ENCODE measurements at places on chromosomes 5 and 9.

- DNase-seq: no peak
Measured at GRCh38 chr5:1726469-1726865, 73.2 kb downstream of the MRPL36 start.

DNA sequence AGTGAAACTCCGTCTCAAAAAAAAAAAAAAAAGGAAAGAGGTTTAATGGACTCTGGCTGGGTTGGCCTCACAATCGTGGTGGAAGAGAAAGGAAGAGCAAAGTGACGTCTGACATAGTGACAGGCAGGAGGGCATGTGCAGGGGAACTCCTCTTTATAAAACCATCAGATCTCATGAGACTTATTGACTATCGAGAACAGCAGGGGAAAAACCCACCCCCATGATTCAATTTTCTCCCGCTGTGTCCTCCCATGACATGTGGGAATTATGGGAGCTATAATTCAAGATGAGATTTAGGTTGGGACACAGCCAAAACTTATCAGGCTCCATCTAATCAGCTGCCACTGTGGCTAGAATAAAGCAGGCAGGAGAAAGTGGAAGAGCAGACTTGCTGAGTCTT lies 610.4 kb upstream of the NUDT12 start:
- no peak for DNase-seq

GRCh38 chr9:87593359-87593980 lies 95.8 kb downstream of the DAPK1 start:
- no peak for DNase-seq

DNA sequence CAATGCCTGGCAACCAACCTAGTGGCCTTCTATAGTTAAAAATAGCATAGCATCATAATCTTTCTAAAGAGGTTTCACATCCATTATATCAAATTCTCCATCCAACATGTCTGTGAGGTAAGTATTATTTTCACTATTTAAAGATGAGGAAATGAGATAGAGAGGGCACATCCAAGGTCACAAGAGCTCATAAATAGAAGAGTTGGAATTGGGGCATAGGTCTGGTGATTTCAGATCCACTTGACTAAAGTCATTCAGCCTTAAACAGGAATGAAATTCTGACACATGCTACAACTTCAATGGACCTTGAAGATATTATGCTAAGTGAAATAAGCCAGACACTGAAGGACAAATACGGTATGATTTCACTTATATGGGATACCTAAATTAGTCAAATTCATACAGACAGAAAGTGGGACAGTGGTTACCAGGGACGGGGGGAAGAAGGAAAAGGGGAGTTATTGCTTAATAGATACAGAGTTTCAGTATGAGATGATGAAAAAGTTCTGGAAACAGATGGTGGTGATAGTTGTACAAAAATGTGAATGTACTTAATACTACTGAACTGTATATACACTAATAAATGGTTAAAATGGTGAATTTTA lies 259.6 kb upstream of the NR4A3 start:
- DNase-seq: no peak

DNA sequence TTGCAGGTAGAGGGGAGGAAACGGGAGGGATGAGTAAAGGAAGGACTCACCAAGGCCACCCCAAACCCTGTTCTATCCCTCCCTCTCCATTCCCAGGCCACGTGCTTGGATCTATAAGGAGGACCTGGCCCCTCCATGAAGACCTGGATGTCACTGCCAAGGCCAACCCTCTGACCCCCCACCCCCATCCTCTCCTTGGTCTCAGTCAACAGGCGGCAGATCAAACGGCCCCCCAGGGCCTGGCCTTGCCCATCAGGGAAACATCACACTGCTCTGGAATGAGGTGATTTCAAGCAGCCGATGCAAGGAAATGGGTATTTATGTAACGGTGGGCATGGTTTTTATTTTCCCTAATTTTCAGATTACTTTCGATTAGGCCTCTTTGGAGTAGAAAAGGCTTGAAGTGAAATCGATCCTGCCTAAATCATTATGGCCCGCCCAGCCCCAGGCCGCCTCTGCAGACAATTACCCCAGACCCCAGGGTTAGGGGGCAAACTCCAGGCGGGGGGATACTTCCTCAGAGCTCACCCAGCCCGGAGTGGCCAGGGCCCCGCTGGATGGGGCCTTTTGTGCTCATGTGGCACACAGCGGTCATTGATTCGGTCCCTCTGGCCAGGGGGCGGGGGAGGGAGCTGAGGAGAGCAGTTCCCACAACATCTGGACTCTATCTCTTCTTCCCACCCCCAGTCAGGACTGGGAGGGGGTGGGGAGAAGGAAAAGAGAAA lies 125.3 kb downstream of the PHF2 start:
- DNase-seq: no peak

GRCh38 chr9:95505717-95506427 lies 10.9 kb downstream of the PTCH1 start:
- DNase-seq: no peak

DNA sequence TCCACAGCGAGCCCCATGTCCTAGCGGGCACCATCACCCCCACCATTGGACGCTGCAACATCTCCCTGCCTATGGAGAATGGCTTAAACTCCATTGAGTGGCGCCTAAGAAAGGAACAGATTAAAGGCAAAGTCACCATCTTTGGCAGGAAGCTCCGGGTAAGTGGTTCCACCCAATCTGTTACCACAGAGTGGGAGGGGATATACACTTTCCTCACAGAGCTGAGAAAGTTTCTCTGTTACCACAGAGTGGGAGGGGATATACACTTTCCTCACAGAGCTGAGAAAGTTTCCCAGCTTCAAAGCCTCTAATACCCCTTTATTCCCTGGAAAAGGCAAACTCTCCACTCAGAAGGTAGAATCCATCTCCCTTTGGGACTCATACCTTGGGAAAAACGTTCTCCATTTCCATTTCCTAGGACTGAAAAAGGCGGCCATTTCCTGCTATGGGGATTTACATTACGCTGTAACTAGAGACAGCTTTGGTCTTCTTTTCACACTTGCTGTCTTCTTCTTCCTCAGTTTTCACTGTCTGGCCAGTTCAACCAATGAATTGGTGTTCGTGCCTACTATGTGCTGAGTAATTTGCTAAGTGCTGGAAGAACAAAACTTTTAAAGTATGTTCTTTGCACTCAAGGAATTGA lies 63.4 kb upstream of the WWC1 start:
- no peak for DNase-seq

GRCh38 chr5:54249210-54250028 lies 61.0 kb downstream of the ARL15 start:
- no peak for DNase-seq

- no peak for DNase-seq
Measured at GRCh38 chr5:56852228-56853000, 37.1 kb downstream of the MAP3K1 start.

- no peak for DNase-seq
Measured at GRCh38 chr5:71576241-71576640, 10.9 kb upstream of the MCCC2 start.

DNA sequence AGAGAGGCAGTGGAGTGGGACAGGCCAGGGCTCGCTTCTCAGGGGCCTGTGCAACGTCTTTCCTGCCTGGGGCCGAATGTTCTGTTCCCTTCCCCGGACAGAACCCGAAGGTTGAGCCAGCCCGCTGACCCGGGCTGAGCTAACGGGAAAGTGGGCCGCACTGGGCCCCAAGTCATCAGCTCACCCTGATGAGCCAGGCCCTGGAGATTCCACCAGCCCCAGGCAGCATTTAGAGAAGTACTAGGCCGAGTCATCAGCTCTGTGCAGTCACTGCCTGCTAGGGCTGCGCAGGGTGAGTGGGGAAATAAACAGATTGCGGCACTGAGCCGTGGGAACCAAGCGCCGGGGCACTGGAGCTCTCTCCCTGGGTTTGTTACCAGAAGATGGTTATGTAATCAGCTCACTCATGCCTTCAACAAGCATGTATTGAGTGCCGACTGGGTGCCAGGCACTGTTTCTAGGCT lies 29.1 kb upstream of the DUSP1 start:
- no peak for DNase-seq

- DNase-seq: no peak
Measured at GRCh38 chr5:172364773-172365172, 81.2 kb upstream of the UBTD2 start.

DNA sequence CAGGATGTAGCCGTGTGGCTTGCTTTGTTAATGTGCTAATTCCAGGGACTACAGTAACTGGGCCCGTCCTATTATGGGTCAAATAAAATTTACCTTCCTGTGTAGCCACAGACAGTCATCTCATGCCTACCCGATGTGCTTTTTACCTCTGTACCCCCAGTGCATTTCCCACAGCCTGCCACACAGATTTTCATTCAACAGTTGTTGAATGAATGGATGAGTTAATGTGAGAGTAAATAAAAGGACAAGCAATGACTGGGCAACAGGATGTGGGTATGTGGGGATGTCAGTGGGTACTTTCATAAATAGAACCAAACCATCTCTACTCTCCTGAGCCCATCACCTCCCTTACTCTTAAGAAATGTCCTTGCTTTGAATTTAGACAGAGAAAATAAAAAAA lies 441.2 kb upstream of the ZNF462 start:
- no peak for DNase-seq

DNA sequence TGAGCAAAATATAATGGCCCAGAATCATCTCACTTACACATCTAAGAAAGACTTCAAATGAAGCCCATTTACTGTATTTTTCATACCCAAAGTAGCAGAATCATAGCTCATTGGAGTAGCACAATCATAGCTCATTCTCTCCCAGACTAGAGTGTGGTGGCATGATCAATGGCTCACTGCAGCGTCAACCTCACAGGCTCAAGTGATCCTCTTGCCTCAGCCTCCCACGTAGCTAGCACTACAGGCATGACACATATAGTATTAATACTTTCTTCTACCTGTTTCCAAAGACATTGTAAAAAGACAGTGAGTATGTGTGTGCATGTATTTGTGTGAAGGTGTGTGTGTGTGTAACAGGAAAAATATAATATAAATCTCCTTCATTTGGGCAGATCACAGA lies 1247.9 kb upstream of the ACO1 start:
- no peak for DNase-seq

Data from NCI-H187 treated with DMSO at 0.1 percent for 48 hours (cell line).